ENCODE measurements at places on chromosomes 16 and 17. TPM values are rescaled to one million over a fixed set of nuclear protein-coding genes. Genes with fewer than 3 reads are reported as not detected.

The KRTAP4-4 gene
- total RNA-seq = not detected

The TNP2 gene
- not detected for total RNA-seq

The ELMO3 gene
- 9.6 TPM for total RNA-seq

The CLUH gene
- total RNA-seq = 98.6 TPM

The RNF112 gene
- 2.2 TPM for total RNA-seq

The UBALD2 gene
- total RNA-seq = 22.6 TPM

The EFCAB13 gene
- total RNA-seq = 2.0 TPM

The SOX15 gene
- 15.2 TPM for total RNA-seq

The TMEM98 gene
- 86.1 TPM for total RNA-seq

The EFCAB3 gene
- not detected for total RNA-seq

The KRTAP9-2 gene
- total RNA-seq = not detected

The SRL gene
- 0.08 TPM for total RNA-seq

The MFAP4 gene
- total RNA-seq = 3.8 TPM

The ASPHD1 gene
- 17.8 TPM for total RNA-seq

The DLX4 gene
- 0.88 TPM for total RNA-seq

The SCGB1C2 gene
- total RNA-seq = not detected

The MGAT5B gene
- 8.2 TPM for total RNA-seq

The MRPL58 gene
- total RNA-seq = 49.1 TPM

The ARHGAP23 gene
- total RNA-seq = 107 TPM

The FNDC8 gene
- not detected for total RNA-seq

The TBX2 gene
- not detected for total RNA-seq

The CLDN7 gene
- total RNA-seq = 119 TPM

The EPX gene
- total RNA-seq = not detected

The PPP1R1B gene
- total RNA-seq = 10.7 TPM

The KRTAP2-1 gene
- total RNA-seq = not detected

The MARVELD3 gene
- 34.8 TPM for total RNA-seq

The KRT31 gene
- total RNA-seq = not detected

The CUEDC1 gene
- 10.7 TPM for total RNA-seq

The GGA2 gene
- total RNA-seq = 116 TPM

The NPIPA2 gene
- total RNA-seq = 17.8 TPM

The IL17C gene
- 1.4 TPM for total RNA-seq

The TVP23B gene
- 22.7 TPM for total RNA-seq

The MYL11 gene
- 1.2 TPM for total RNA-seq

The BCL6B gene
- 7.4 TPM for total RNA-seq

The CACNA1H gene
- total RNA-seq = 27.2 TPM

The PARD6A gene
- 15.1 TPM for total RNA-seq

The PLXDC1 gene
- total RNA-seq = 4.1 TPM

The CIAO2B gene
- total RNA-seq = 71.3 TPM
